ENCODE measurements at places on chromosomes 12 and 14.

- no peaks in the 10 kb centered on the region for H3K36me3 ChIP-seq
- DNase-seq = no peak
- H3K27me3 ChIP-seq = no peaks in the 10 kb centered on the region
- no peak overlapping the region for H3K4me3 ChIP-seq
- peaks cover 22% of the 10 kb centered on the region for H3K4me1 ChIP-seq
Measured at GRCh38 chr12:92930421-92930820, 1.3 kb upstream of the EEA1 start.

- H3K36me3 ChIP-seq = no peaks in the 10 kb centered on the region
- H3K4me1 ChIP-seq = peaks cover 9% of the 10 kb centered on the region
- H3K27ac ChIP-seq = peak overlapping the region; percentile 14
- DNase-seq = peak; percentile 72
- H3K4me3 ChIP-seq = no peak overlapping the region
- no peaks in the 10 kb centered on the region for H3K27me3 ChIP-seq
Measured at GRCh38 chr14:100297320-100298300, 8.6 kb downstream of the SLC25A29 start.

DNA sequence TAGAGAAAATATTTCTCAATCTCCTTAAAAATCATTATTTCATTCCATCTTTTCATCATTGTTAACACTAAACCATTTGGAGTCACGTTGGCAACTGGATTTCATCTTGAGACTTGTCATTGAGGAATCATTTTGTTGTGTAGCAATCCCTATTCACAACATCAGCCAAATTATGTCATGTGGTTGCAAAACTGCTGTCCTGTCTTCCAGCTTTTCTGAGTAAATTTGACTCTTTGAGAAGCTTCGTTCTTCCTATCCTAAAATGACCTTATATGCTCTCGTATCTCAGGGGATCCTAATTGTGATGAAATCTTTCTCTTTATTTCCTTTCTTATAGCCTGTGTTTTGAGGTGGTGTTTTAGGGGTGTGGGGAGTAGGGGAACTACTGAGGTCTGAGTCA is 30.6 kb upstream of the KICS2 start:
- no peak overlapping the region for H3K4me3 ChIP-seq
- DNase-seq = no peak
- no peak overlapping the region for H3K27ac ChIP-seq
- no peaks in the 10 kb centered on the region for H3K4me1 ChIP-seq
- H3K27me3 ChIP-seq = no peaks in the 10 kb centered on the region

GRCh38 chr12:120677765-120678473 is 9.0 kb upstream of the MLEC start:
- no peak overlapping the region for H3K27ac ChIP-seq
- no peaks in the 10 kb centered on the region for H3K27me3 ChIP-seq
- H3K36me3 ChIP-seq = no peaks in the 10 kb centered on the region
- no peaks in the 10 kb centered on the region for H3K4me1 ChIP-seq
- no peak for DNase-seq

DNA sequence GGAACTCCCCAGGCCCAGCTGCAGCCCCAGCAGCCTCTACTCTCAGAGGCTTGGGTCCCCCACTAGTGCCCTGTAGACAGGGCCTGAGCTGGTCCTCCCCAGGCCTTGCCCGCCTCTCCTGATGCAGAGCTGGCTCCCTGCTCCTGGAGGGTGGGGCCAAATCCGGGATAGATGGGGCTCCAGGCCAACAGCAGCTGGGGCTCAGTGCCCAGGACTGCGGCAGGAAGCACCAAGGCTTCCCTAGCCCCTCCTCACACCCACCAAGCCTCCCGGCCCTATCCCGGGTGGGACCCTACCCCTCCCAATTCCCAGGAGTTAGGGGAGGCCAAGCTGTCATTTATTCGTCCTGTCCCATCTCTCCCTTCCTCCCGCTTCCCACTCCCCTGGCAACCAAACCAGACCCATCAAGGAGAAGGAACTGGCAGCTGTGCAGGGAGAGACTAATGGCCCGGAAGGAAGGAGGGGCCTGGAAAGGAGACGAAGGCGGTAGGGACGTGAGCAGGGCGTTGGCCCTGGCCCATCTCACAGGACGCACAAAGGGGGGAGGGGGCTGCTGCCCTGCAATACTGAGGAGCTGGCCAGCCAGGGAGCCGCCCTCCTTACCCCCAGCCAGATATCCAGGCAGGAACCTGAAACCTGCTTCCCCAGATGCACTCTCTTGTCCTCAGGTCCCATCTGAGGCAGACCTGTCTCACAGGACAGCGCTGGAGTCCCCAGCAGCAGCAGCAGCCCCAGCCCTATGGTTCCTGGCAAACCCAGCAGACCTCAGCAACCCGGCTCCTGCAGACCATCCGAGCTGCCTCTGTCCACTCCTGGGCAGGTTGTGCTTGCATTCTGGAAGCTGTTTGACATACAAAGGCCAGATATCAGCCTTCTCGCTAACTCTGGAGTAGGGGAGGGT is 1.6 kb upstream of the PRPH start:
- peak; percentile 35 for DNase-seq
- no peaks in the 10 kb centered on the region for H3K36me3 ChIP-seq
- no peak overlapping the region for H3K4me3 ChIP-seq
- H3K4me1 ChIP-seq = peaks cover 7% of the 10 kb centered on the region
- no peak overlapping the region for H3K27ac ChIP-seq

DNA sequence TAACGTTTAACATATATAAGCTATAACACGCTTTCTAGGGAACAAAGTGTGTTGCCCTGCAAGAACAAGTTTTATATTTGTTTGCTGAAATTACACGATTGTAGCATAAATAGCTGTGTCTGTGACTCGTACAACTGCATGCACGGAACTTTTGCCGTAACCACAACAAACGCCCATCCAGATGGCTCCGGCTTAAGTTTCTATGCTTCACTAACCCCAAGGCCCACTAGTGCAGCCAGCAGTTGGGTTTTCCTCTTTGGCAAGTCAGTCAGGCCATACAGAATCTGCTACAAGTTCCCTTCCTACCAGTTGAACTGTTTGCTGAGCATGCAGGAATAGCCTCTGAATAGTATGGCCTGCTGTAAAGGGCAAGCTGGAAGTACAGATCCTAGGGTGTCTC is 12.1 kb downstream of the CSRP2 start:
- no peak overlapping the region for H3K27ac ChIP-seq
- H3K36me3 ChIP-seq = no peaks in the 10 kb centered on the region
- no peak overlapping the region for H3K4me3 ChIP-seq
- H3K4me1 ChIP-seq = no peaks in the 10 kb centered on the region
- no peaks in the 10 kb centered on the region for H3K27me3 ChIP-seq
- DNase-seq = no peak

GRCh38 chr12:11805680-11806079 is 156.2 kb downstream of the ETV6 start:
- no peak overlapping the region for H3K27ac ChIP-seq
- H3K4me3 ChIP-seq = no peak overlapping the region
- DNase-seq = no peak
- peaks cover under 1% of the 10 kb centered on the region for H3K4me1 ChIP-seq

- peaks cover 4% of the 10 kb centered on the region for H3K4me1 ChIP-seq
- H3K36me3 ChIP-seq = no peaks in the 10 kb centered on the region
- H3K4me3 ChIP-seq = no peak overlapping the region
- no peak overlapping the region for H3K27ac ChIP-seq
Measured at GRCh38 chr12:123085730-123086487, 65.0 kb downstream of the PITPNM2 start.

- H3K4me3 ChIP-seq = no peak overlapping the region
- no peak for DNase-seq
- H3K27ac ChIP-seq = no peak overlapping the region
- H3K4me1 ChIP-seq = no peaks in the 10 kb centered on the region
Measured at GRCh38 chr12:126776026-126776655, 1490.8 kb upstream of the TMEM132C start.

GRCh38 chr12:104632724-104633201 is 176.0 kb downstream of the CHST11 start:
- no peak overlapping the region for H3K27ac ChIP-seq
- DNase-seq = no peak
- no peak overlapping the region for H3K4me3 ChIP-seq
- no peaks in the 10 kb centered on the region for H3K36me3 ChIP-seq
- no peaks in the 10 kb centered on the region for H3K4me1 ChIP-seq
- no peaks in the 10 kb centered on the region for H3K27me3 ChIP-seq

DNA sequence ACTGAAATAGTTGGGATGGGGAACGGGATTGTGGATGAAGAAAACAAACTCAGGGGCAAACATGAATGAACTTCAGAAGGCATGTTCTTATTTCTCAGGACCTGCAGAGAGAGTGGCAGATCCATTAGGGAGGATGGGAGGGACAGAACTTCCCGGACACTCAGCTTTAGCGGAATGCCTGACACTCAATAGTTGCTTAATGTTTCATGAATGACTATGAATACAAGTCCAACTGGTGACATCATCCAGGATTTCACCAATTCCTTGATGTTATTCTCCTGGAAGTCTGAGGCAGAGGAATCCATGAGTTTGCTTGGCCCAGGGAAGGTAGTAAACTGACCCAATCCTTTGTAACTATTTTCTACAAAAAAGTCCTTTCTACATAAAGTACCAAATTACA is 37.8 kb upstream of the LRRC10 start:
- no peaks in the 10 kb centered on the region for H3K4me1 ChIP-seq
- no peak overlapping the region for H3K27ac ChIP-seq
- DNase-seq = no peak
- H3K27me3 ChIP-seq = no peaks in the 10 kb centered on the region
- no peaks in the 10 kb centered on the region for H3K36me3 ChIP-seq

- H3K4me1 ChIP-seq = no peaks in the 10 kb centered on the region
- no peak overlapping the region for H3K27ac ChIP-seq
- H3K36me3 ChIP-seq = no peaks in the 10 kb centered on the region
- H3K27me3 ChIP-seq = no peaks in the 10 kb centered on the region
- no peak overlapping the region for H3K4me3 ChIP-seq
- no peak for DNase-seq
Measured at GRCh38 chr14:98185036-98185435, 1087.0 kb downstream of the BCL11B start.

DNA sequence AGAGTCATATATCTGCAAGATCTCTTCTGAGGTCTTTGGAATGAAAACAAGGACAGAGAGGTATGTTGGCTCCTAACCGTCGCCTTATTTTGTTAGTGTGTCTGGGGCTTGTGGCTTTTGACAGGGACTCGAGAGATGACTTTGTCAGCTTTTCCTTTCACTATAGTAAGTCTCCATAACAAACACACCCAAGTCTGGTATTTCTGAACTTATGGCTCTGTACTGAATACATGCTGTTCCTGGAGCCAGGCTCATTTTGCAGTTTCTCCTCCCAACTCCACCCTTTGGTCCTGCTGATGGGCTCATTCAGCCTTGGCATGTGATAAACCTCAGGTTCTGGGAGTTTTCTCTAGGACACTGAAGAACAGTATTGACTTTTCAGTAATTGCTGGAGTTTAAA is 27.7 kb upstream of the TMED10 start:
- H3K36me3 ChIP-seq = no peaks in the 10 kb centered on the region
- no peak for DNase-seq
- no peak overlapping the region for H3K4me3 ChIP-seq

DNA sequence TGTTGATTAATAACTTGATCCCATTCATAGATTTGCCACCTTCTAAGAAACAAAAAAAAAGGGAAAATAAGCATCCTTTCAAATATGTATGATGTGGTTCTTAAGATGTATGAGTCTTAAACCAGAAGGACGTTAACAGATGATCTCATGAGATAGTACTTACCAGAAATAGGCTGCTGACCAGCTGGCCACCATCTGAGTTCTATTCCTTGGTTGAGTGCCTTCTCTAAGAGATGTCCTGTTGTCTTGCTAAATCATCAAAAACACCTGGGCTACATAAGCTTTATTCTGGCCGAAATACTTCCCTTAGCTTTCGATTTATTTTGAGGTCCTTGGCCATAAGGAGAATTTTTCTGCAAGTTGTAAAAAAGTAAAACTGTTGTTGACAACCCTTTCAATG is 55.6 kb downstream of the GPR65 start:
- H3K4me3 ChIP-seq = no peak overlapping the region
- H3K4me1 ChIP-seq = no peaks in the 10 kb centered on the region
- no peak overlapping the region for H3K27ac ChIP-seq
- H3K27me3 ChIP-seq = no peaks in the 10 kb centered on the region
- H3K36me3 ChIP-seq = no peaks in the 10 kb centered on the region
- DNase-seq = no peak

GRCh38 chr14:89212386-89213235 is 204.4 kb downstream of the FOXN3 start:
- no peaks in the 10 kb centered on the region for H3K36me3 ChIP-seq
- H3K4me3 ChIP-seq = no peak overlapping the region
- H3K27me3 ChIP-seq = no peaks in the 10 kb centered on the region
- H3K27ac ChIP-seq = no peak overlapping the region

GRCh38 chr14:76045773-76046172 is 60.2 kb downstream of the IFT43 start:
- H3K27ac ChIP-seq = no peak overlapping the region
- H3K36me3 ChIP-seq = no peaks in the 10 kb centered on the region
- H3K4me3 ChIP-seq = no peak overlapping the region
- no peaks in the 10 kb centered on the region for H3K4me1 ChIP-seq

- peaks cover 4% of the 10 kb centered on the region for H3K4me1 ChIP-seq
- H3K36me3 ChIP-seq = no peaks in the 10 kb centered on the region
- DNase-seq = no peak
- H3K27ac ChIP-seq = no peak overlapping the region
- H3K4me3 ChIP-seq = no peak overlapping the region
- H3K27me3 ChIP-seq = no peaks in the 10 kb centered on the region
Measured at GRCh38 chr14:91138511-91139359, 24.9 kb downstream of the DGLUCY start.

DNA sequence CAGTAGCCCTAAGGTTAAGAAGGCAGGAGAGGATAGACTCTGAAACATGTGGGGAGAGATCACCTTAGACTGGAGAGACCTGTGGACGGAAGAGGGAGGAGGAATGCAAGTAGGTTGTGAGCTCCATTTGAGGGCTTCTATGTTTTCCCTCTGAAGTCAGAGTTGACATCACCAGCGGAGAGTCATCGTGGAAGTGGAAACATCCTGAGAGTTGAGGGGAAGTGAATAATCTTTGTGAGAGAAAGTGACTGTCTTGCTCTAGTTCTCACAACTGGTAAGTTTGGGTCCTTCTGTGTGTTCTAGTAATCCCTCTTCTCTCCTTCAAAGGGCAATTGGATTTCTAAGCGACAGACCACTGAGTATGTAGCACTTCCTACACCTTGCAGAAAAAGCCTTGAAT is 103.6 kb upstream of the CCND2 start:
- H3K27me3 ChIP-seq = no peaks in the 10 kb centered on the region
- no peaks in the 10 kb centered on the region for H3K4me1 ChIP-seq
- H3K36me3 ChIP-seq = no peaks in the 10 kb centered on the region

- H3K4me3 ChIP-seq = no peak overlapping the region
- H3K4me1 ChIP-seq = no peaks in the 10 kb centered on the region
- no peak for DNase-seq
- no peaks in the 10 kb centered on the region for H3K36me3 ChIP-seq
- H3K27me3 ChIP-seq = no peaks in the 10 kb centered on the region
Measured at GRCh38 chr12:80909370-80909769, 28.4 kb downstream of the LIN7A start.

- H3K4me3 ChIP-seq = no peak overlapping the region
- peak; percentile 30 for DNase-seq
- peaks cover 8% of the 10 kb centered on the region for H3K36me3 ChIP-seq
Measured at GRCh38 chr12:123398550-123399254, 14.8 kb downstream of the KMT5A start.
